ENCODE measurements at places on chromosomes 7 and 10. TPM values are rescaled to one million over a fixed set of nuclear protein-coding genes. Genes with fewer than 3 reads are reported as not detected.

Gene PAPSS2
- 69.5 TPM for total RNA-seq

Gene FAM131B
- total RNA-seq, result 0.54 TPM

Gene FAM180A
- total RNA-seq, result 0.10 TPM

Gene KLF14
- not detected for total RNA-seq

All from mammary microvascular endothelial cell (primary cell).